Stimulated activated CD8-positive, alpha-beta memory T cell treated with anti-CD3 and anti-CD28 coated beads, Interleukin-4, amount 100 ng/mL, for 48 hours (primary cell): ENCODE measurements at places on chromosomes 2 and 18.

- DNase-seq, result no peak
Observed at GRCh38 chr18:80112624-80113248, 3.7 kb downstream of the ADNP2 start.

GRCh38 chr18:55455938-55456337, 132.1 kb downstream of the TCF4 start:
- no peak for DNase-seq

- DNase-seq, result peak; percentile 25
Observed at GRCh38 chr2:58834404-58834803, 593.3 kb upstream of the FANCL start.

GRCh38 chr2:71923143-71923525, 224.5 kb downstream of the CYP26B1 start:
- DNase-seq, result no peak

DNA sequence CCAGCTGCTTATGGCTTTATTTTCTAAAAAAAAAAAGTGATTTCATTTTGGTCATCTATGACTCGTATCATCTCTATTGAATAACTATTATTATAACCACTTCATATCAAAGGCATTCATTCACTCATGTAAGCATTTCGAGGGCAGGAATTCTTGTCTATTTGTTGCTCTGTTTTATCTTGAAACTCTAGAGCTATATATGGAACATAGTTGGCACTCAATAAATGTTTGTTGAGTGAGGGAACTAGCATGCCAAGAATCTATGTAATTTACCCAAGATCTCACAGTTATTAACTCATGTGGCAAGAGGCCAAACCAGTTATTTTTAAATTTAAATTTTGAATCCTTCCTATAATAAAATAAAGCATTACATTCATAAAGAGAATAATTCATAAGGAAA, 470.1 kb downstream of the TMX3 start:
- DNase-seq, result no peak

- no peak for DNase-seq
Observed at GRCh38 chr18:13895505-13896033, 19.8 kb downstream of the MC2R start.
